ENCODE measurements at places on chromosomes 5 and 9. TPM values are rescaled to one million over a fixed set of nuclear protein-coding genes. Genes with fewer than 3 reads are reported as not detected.

Gene F12
- total RNA-seq = 0.29 TPM

Gene RGS7BP
- total RNA-seq = 8.1 TPM

Gene PCSK5
- 5.9 TPM for total RNA-seq

Gene MTRR
- total RNA-seq = 37.3 TPM

Gene MYOZ3
- 9.3 TPM for total RNA-seq

Gene INSL6
- total RNA-seq = not detected

Gene ADAMTSL2
- total RNA-seq = 90.2 TPM

Gene TMEM171
- not detected for total RNA-seq

Gene SPATA31A3
- total RNA-seq = not detected

Gene SLC23A1
- not detected for total RNA-seq

Gene GHR
- total RNA-seq = 21.8 TPM

Gene STING1
- 79.7 TPM for total RNA-seq

Gene CCDC192
- total RNA-seq = not detected

All from right cardiac atrium (tissue), 5 donors.